ENCODE measurements at places on chromosomes 16 and 17. TPM values are rescaled to one million over a fixed set of nuclear protein-coding genes. Genes with fewer than 3 reads are reported as not detected.
A peak's percentile ranks its signal among the peaks of the same experiment; 100 is the strongest.

PHOSPHO1 gene
- total RNA-seq, result under 0.01 TPM

- peak; percentile 59 for DNase-seq
Observed at GRCh38 chr16:239948-240277, 5.3 kb downstream of the FAM234A start.

GRCh38 chr17:77319211-77320043 lies 178.7 kb downstream of the SEC14L1 start:
- peak; percentile 93 for DNase-seq

DNA sequence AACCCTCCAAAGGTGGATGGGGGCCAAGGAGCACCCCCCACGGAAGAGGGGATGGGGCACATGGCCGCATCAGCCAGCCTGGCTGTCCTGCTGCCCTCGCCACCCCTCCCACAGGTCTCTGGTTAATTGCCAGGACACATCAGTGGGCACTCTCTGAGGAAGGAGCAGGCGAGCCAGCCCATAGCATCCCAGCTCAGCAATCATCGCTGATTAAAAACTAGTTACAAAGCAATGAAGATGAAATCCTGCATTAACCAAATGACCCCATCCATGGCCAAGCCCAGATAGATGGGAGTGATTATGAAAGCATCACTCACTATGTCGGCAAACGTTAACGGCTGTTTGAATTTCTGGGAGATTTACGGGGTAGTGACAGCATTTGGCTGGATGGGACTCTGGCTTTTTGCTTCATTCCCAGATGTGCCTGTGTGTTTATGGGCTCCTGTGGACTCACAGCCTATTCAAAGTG lies 45.3 kb downstream of the CCDC182 start:
- peak; percentile 19 for DNase-seq

CIBAR2 gene
- not detected for total RNA-seq

GRCh38 chr17:39556423-39556822 lies 51.3 kb downstream of the NEUROD2 start:
- no peak for DNase-seq

GRCh38 chr17:80861892-80862291 lies 129.7 kb upstream of the CHMP6 start:
- peak; percentile 64 for DNase-seq

GRCh38 chr16:11796227-11797165 lies 562 bp downstream of the ZC3H7A start:
- DNase-seq, result peak; percentile 73

SRP68 gene
- total RNA-seq, result 28.3 TPM

ST6GALNAC1 gene
- total RNA-seq, result not detected

DNA sequence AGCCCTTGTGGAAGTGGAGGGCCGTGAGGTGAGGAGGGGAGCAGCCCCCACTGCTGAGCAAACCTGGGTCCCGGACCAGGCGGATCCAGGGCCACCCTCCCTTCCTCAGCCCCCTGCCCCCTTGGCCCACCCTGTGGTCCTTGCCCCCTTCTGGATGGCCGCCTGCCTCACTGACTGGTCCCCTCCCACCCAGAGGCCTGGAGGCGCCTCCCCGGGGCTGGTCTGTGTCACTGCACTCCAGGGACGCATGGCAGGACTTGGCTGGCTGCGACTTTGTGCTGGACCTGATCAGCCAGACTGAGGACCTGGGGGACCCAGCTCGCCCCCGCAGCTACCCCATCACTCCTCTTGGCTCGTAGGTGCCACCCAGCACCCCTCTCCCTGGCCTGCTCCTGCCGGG lies 19.2 kb upstream of the SMIM5 start:
- DNase-seq, result no peak

- DNase-seq, result no peak
Observed at GRCh38 chr16:66964049-66964448, 3.0 kb downstream of the CES3 start.

- DNase-seq, result no peak
Observed at GRCh38 chr16:89705006-89705405, 3.5 kb upstream of the SPATA2L start.

TUBB3 gene
- total RNA-seq, result 128 TPM

HSDL1 gene
- total RNA-seq, result 17.4 TPM

MTMR4 gene
- 39.6 TPM for total RNA-seq

TNP2 gene
- total RNA-seq, result not detected

DNA sequence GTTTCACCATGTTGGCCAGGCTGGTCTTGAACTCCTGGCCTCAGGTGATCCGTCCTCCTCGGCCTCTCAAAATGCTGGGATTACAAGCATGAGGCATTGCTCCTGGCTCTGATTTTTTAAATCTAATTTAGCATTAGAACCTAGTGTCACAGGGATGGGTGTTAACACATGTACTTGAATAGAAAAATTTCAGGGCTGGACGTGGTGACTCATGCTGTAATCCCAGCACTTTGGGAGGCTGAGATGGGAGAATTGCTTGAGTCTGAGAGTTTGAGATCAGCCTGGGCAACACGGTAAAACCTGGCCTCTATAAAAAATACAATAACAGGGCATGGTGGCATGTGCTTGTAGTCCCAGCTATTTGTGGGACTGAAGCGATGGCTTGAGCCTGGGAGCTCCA lies 6.0 kb upstream of the RNF135 start:
- peak; percentile 25 for DNase-seq

CIITA gene
- total RNA-seq, result under 0.01 TPM

NEUROD2 gene
- total RNA-seq, result not detected
